ENCODE measurements at places on chromosomes 13 and 19.

GRCh38 chr13:113860051-113860664 is 3.7 kb downstream of the GAS6 start:
- DNase-seq = no peak

- no peak for DNase-seq
These were observed 1091.8 kb downstream of the PCDH9 start for GRCh38 chr13:66138172-66138811.

DNA sequence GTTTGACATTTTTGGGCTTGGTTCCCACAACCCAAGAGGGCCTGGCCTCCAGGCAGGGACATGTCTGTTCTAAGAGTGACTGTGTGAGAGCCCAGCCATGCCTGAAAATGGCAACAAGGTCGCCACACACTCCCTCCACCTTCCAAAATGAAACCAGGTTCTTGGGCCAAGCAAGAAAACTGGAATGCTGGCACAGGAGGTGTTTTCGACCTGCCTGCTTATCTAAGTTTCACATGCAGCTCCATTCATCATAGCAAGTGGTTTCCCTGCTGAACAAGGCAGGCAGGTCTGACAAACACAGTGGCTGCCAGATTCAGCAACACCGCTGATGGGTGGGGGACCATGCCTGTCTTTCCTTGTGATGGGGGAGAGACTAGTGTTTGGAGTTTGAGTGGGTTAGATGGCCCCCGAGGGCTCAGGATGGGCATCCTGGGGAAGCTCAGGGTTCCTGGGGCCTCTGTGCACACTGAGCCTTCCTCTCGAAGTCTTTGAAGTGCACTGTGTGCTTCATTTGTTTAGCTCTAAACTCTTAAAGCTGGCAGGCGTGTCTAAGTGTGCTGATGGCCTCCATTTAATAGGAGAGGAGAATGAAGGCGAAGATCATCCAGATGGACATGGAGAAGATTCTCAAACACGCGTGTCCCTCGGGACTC is 17.9 kb upstream of the GAS6 start:
- no peak for DNase-seq

- no peak for DNase-seq
These were observed 23.4 kb downstream of the SMARCA4 start for GRCh38 chr19:10984166-10984735.

DNA sequence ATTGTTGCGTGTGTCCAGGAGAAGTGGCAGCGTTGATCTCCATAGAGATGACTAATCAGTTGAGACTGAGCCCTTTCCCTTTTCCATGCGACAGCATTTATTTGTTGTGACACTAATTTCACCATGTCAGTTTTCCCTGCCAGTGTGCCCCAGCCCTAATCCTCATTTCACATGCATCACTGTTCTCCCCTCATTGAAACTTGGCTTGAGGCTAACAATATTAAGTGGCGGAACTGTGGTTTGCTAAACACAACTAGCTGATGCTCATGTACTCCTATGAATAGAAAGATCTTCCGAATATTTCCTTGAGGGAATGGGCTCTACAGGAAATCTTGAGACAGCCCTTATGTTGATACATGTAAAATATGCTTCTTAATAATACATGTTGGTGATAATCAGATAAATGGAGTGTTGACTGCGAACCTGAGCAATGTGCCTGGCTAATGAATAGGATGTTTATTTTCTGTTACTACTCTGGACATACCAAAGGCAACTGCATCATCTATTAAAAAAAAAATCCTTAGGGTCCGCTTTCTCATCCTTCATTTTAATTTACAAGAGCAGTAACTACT is 258.6 kb downstream of the ATP8A2 start:
- DNase-seq = no peak

- no peak for DNase-seq
These were observed 13.8 kb downstream of the METTL21C start for GRCh38 chr13:102680842-102681740.

- no peak for DNase-seq
These were observed 1350.8 kb upstream of the SLC10A2 start for GRCh38 chr13:104416973-104417372.

DNA sequence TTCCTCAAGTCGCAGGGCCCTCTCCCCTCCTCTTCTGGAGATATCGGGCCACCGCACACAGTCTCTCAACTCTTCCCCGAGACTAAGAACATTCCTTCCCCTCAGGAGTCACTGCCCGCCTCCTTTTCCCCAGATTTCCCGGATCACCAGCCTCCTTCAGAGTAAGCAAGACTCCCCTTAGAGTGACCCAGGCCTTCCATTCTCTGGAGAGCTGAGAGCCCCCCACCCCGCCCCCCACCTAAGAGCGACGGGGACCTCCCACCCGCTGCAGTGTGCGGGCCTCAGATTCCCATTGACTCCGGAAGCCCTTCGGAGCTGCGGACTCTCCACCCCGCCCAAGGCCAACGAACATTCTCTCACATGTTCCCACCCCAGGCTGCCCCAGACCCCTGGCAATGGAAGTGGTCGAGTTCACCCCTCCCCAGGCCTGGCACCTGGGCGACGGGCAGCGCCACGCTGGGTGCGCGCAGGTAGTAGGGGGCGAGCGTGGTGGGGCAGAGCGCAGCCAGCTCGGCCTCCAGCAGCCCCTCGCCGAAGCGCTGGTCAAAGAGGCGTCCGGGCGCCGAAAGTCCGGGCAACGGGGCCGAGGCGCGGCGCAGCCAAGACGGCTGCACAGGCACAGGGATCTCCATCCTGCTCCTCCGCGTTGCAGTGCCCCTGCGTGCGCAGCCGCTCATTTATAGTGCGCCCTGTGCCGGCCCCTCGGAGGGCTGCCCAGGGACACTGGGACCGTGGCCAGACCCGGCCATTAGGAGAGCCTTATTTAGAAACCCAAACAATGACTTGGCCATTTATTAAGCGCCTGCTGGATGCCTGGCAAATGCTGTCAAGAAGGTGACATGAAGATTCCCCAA is at the start of gene HSPB6:
Gene HSPB6, minus strand, starts transcription at position 653 of the 854 bp plus-strand sequence. Its CDS starts 21 bp downstream, at position 632.
- no peak for DNase-seq

DNA sequence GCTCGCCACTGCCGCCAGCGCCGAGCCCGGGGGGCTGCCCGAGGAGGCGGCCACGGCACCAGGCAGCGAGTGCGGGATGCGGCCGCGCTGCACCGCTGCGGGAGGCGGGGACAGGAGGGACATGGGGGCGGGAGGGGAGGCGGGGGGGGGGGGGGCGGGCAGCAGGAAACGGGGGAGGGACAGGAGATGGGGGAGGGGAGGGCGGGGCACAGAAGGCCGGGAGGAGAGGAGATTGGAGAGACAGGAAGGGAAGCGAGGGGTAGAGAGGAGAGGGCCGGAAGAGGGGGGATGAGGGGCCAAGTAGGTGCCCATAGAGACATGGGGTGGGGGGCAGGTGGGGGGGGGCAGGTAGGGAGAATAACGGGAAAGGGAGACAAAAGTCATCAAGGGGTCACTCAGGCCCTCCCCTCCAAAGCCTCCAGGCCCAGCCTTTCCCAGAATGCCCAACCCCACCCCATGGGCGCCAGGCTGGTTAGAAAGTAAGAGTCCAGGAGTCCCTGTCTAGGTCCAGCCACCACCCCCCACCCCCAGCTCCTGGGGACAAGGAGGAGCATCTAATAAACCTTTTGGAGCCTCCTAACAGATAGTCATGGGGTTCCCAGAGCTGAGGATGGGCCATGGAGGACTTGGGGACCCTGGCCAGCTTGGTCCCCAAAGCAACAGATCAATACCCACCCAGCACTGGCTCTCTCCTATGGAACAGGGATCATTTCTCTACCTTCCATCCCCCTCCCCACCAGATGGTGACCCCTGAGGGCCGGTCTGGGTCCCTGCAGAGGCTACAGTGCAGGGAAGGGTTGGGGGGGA is 9.5 kb downstream of the NR2F6 start:
- DNase-seq = no peak

GRCh38 chr13:76292726-76293125 is 593.5 kb downstream of the KCTD12 start:
- no peak for DNase-seq

GRCh38 chr13:109196948-109197347 is 567.5 kb downstream of the MYO16 start:
- DNase-seq = no peak

DNA sequence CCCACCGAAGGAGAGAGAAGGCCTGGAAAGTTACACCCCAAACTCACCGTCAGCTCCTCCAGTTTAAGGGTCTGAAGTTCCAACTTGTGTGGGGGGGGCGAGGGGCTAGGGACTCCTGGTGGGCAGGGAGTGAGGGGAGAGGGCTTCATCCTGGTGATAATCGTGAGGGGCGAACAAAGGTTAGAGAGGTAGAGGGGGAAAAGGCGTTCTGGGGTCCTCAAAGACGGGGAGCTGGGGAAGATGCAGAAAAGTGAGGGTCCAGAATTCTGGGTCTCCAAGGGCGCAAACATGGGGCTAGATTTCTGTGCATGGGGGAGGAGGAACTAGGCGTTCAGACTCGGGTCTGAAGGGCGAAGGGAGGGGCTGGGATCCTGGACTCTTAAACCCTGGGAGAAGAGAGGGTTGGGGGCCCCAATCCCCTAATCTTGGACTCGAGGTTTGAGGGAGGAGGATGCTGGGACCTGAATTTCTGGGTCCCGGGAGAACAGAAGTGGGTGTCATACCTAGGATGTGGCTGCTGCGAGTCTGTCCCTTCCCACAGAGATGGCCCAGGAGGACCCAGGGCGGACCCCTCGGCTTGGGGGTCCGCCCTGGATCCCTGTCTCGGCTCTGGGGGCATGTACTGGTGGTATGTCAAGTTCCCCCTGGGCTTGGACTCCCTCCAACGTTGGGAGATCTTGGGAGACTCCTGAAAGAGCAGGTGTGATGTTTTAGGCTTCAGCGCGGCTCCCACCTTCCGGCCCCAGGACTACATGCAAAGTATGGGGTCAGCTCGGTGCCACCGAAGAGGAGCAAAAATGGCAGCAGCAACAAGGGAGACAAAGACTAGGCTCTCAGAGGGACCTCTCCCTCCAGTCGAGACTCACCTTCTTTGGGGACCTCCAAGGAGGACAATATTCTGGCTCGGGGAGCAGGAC is 4.5 kb downstream of the MAMSTR start:
- DNase-seq = no peak

GRCh38 chr13:20394506-20394905 is 131.2 kb downstream of the CRYL1 start:
- no peak for DNase-seq

- DNase-seq = no peak
These were observed 246.1 kb downstream of the TEX29 start for GRCh38 chr13:111566567-111566966.

DNA sequence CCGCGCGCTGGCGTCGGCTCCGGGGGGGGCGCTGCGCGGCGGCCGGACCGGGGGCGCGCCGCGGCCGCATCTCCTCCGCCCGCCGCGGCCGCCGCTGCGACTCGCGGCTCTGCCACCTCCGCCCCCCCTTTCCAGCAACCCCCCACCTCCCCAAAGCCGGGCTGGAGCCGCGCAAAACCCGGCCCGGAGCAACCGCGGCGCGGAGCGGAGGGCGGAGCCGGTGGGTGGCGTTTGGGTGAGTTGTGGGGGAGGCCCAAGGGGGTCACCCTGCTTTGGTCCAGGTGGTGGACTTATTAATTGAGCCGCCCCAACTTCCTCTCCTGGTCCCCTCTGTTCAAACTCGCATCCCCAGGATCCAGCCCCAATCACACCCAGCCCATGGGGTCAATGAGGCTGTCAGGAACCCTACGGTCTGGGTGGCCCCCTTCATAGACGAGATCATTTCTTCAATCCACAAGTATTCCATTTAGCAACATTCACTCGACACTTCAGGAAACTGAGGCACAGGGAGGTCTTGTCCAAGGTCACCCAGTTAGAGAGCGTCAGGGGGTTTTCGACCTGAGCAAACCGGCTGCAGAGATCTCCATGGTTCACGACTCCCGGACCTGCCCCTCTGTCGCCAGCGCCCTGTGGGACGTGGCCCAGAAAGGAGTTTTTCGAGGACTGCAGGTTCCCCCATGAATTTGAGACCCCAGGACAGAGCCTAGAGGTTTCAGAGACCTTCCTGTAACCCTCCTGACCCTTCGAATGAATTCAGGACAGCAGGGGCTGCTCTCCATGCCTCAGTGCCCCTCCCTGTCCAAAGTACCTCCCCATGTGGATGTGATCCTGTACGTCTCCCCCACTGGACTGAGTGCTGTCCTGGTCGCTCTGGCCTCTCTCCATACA is 22.4 kb upstream of the SEMA6B start:
- DNase-seq = no peak

DNA sequence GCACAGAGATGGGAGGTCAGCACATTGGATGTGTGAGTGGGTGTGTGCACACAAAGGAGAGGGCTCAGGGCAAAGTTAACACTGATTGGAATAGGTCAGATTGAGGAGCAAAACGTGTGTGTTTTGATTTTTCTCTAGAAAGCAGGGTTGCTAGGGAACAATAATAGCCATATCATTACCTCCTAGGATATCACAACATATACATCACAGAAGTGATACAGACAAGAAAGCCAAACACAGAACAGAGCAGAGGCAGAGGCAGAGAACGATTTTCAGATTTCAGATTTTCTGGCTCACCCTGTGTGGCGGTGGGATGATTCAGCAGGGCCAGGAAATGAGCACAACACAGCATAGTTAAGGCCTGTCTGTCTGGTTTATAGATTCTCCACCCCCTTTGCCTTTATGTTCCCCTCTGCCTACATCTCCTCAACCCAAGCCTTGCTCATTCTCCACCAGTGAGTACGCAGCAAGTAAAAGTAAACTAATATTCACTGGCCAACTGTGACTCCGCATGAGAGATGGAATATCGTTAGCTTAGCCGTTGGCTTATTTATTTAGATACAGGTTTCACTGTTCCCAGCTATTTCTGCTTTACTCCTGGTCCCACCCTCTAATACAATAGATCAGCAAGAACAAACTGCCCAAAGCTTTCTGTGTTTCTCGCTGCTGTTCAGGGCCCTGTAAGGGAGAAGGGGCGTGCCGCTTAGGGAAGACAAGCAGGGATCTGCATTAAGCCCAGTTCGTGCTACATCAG is 182.7 kb upstream of the TSC22D1 start:
- DNase-seq = no peak

GRCh38 chr13:40983725-40984667 is 35.1 kb downstream of the ELF1 start:
- no peak for DNase-seq

GRCh38 chr19:40831502-40832430 is 18.5 kb downstream of the CYP2A6 start:
- DNase-seq = no peak

- no peak for DNase-seq
These were observed 1.1 kb downstream of the ARHGAP35 start for GRCh38 chr19:46861691-46862502.

DNA sequence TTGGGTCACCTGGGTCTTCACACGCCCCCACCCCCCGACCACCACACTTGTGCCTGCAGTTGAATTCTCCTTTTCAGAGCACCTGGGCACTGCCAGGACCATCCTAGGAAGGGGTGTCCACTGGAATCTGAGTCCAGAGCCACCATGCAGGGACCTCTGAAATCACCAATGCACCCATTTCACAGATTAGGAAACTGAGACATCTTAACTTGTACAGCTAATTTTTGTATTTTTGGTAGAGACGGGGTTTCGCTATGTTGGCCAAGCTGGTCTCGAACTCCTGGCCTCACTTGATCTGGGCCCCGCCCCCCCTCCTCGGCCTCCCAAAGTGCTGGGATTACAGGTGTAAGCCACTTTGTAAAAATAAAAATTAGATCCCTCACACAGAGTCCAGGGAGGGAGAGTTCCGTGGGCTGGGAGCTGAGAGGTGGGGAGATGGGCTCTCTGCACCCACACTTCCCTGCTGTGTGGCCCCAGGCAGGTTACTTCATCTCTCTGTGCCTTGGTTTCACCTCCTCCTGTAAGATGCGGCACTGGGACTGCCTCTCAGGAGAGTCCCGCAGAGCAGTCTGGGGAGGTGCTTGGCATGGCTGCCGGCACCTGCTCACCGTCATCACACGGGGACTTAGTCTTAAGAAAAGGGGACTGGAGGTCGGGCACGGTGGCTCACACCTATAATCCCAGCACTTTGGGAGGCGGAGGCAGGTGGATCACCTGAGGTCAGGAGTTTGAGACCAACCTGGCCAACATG is 45.9 kb upstream of the C19orf12 start:
- DNase-seq = no peak

GRCh38 chr13:50955241-50955640 is 45.6 kb downstream of the RNASEH2B start:
- no peak for DNase-seq

All from activated T-helper 9 cell treated with anti-CD3 and anti-CD28 coated beads, Interleukin-2, amount 50 U/mL, for 16 hours (primary cell).